ENCODE measurements at places on chromosomes 16 and 17. TPM values are rescaled to one million over a fixed set of nuclear protein-coding genes. Genes with fewer than 3 reads are reported as not detected.

GRCh38 chr16:81004646-81005353 is 1.9 kb downstream of the CMC2 start:
- peak; percentile 76 for DNase-seq

DNA sequence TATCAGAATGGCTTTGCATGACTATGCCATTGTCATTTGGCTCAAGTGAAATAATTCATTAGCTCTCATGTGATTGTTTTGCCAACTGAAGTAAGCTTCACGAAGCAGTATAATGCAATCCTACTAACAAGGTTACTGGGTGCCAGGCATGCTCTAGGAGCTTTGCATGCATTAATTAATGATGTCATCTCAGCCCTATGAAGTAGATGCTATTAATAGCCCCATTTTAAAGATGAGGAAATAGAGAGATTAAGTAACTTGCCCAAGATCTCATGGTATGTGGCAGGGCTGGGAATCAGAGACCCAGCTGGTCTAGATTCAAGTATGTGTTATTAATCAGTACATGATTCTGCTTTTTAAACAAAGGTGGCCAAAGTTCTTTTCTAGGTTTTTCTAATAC is 14.1 kb downstream of the KRT39 start:
- no peak for DNase-seq

DNA sequence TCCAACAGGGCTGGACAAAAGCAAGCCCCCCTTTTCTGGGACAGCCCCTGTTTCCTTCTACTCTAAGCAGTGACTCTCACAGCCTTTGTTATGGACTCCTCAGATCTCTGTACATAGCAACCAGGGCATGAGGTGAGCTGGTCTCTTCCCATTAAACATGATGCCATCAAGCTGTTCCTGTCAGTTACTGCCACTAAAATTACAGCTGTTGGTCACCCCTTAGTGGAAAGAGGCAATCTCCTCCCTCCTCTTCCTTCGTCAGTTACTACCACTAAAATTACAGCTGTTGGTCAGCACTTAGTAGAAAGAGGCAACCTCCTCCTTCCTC is 95.2 kb upstream of the SMIM36 start:
- DNase-seq = no peak

DNA sequence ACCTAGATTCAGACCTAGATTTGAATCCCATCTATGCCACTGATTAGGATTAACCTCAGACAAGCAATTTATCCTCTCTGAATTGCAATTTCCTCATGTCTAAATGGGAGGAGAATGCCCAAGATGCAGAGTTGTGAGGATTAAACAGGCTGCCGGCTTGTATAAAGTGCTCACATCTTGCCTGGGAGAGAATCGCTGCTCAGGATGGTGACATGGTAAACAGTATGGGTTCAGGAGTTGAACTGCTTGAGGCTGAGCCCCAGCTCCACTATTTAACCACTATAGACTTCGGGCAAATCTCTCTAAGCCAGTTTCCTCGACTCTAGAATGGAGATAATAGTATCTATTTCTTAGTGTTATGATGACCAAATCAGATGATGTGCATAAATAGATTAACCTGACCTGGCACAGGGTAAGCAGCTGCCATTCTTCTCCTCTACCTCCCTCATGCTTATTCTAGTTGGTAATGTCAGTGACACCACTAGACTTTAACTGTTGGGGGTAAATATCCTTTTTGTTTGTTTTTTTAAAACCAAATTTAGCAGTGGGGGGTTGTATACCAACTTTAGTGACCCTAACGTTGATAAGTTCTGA is 732 bp upstream of the RPL27 start:
- no peak for DNase-seq

GRCh38 chr16:72841506-72841905 is 206.4 kb downstream of the ZFHX3 start:
- no peak for DNase-seq

DNA sequence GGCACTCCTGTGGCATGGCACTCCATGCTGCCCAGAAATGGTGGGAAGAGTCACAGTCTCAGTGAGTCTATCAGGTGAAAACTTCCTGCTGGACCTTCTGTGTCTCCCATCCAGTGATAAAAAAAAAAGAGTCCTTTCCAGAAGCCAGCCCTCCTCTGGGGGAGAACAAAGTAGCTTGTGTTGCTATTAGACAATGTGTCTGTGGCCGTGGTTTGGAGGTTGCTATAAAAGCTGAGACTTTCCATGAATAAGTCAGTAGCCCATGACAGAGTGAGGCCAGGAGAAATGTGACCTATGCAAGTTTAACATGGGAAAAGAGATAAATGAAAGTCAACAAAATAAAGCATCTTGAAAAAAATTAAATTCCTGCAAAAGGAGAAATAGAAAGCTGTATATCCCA is 250.7 kb upstream of the MON1B start:
- no peak for DNase-seq

DNA sequence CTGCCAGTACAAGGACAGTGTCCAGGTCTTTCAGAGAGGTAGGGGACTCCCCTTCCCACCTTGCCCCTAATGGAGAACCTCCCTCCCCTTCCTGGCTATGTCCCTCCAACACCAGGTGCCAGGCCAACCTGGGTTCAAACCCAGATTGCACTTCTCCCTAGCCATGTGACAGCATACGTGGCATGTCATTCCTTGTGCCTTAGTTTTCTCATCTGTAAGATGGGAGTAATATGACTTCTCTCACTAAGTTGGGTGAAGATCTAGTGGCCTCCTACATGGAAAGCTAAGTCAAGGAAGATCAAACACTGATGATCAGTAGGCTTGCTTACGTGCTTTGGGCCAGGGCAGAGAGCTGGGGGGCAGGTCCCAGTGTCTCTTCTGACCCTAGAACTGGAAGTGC is 8.8 kb downstream of the FCSK start:
- DNase-seq = no peak

DNA sequence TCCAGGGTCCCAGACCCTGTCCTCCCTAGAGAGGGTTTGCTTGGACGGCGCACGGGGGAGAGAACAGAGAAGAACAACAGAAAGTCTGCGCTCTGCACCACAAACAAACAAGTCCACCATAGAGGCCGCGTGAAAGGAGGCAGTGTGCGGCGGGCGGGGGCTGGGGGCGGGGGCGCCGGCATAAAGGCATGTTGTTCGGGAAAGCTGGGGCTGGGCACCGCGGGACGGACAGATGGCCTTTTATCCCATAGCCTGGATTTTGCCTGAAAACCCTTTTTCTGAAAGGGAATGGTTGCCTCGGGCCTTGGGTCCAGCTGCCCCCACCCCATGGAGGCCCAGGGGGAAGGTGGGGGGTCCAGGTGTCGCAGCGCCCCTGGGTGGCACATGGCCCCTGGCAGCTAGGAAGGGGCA is 26.0 kb downstream of the FA2H start:
- DNase-seq = no peak

- no peak for DNase-seq
Measured at GRCh38 chr16:68707340-68708152, 29.5 kb upstream of the CDH1 start.

DNA sequence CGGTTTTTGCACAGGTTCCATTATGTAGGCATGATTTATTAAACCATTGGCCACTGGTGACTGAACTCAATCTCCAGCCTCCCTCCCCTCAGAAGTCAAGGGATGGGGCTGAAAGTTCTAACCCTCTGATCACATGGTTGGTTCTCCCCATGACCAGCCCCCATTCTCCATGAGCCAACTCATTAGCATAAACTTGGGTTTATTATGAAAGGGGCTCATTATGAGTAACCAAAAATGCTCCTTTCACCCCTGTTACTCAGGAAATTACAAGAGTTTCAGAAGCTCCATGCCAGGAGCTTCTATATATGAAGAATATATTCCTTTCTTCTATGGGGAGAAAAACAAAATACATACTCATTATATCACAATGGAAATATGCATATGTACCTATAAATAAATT is 555.3 kb downstream of the HS3ST4 start:
- DNase-seq = no peak

GRCh38 chr17:66975614-66976378 is 11.3 kb downstream of the CACNG4 start:
- DNase-seq = no peak

GRCh38 chr16:58655215-58655596 is 25.6 kb upstream of the CNOT1 start:
- DNase-seq = no peak

DNA sequence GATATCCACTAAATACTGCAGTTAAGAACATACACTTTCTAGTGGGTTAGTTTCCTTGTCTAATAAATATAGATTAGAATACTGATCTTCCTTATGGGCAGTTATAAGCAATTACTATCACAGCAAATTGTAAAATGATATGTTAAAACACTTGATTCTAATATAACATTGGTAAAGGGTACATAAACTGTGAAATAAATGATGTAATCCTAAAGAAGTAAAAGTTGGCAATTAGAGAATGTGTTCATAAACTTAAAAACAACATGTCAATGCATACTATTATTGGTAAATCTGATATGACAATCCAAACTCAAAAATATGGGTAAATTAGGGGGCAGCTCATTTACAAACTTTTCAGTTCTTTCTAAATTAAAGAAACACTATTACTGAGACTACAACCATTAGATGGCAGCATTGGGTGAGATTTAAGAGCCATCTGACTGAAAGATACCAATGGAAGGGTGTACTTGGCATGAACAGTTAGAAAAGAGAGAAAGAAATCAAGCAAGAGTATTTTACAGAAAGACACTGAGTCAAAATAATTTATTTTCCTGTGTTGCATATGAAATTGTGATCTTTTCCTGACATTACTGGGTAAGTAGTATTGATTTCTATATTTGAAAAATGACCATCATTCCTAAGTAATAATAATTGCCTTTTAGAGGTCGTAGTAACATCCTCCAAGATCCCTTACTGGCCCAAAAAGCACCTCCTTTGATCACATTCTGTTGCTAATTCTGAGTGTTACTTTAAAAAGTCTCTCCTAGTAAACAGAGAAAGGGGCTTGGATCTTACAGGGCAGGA is 119.6 kb downstream of the SPAG9 start:
- DNase-seq = peak; percentile 75

GRCh38 chr17:16947470-16947869 is 24.4 kb downstream of the TNFRSF13B start:
- DNase-seq = no peak

DNA sequence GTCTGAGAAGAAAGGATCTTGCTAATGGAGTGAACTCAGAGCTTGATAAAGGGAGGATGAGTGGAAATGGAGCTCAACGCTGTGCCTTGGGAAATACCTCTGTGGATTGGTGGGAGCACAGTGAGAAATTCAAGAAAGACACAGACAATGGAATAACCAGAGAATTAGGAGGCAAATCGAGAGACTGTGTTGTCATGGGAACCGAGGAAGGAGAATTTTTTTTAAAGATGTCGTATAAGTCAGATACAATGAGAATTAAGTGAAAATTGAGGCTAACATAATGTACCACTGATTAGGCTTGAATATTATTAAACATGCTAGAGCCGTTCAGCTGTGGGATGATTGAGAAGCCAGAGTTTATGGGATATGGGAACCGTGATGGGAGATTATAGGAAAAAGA is 134.2 kb downstream of the PRKCA start:
- no peak for DNase-seq

GRCh38 chr17:10316801-10317542 is 55.8 kb downstream of the MYH13 start:
- DNase-seq = no peak

DNA sequence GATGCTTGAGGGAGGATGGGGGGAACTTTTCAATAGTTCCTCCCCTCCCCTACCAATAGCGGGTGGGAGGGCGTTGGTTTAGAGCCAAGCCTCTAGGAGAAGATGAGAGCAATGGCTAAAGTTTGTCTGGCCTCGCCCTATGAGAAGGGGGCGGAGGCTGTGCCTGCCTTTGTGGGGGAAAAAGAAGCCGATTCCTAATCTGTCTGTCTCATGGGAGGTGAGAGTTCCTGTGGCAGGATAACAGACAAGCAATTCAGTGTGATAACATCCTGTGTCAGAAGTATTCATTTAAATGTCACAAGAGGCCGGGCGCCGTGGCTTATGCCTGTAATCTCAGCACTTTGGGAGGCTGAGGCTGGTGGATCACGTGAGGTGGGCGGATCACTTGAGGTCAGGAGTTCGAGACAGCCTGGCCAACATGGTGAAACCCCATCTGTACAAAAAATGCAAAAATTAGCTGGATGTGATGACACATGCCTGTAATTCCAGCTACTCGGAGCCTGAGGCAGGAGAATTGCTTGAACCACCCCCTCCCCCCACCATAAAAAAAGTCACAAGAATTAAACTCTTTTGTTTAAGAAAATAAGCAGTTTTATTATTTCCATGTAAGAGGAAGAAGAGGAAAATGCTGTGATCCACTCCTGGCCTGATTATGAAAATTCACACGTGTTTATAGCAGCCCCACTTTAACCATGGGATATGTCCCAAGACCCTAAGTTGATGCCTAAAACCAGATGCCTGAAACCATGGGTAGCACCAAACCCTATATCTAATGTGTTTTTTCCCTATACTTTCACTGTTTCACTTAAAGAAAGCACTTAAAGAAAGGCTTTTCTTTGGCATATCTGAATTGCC is 1.7 kb downstream of the SLFN5 start:
- peak; percentile 75 for DNase-seq

- no peak for DNase-seq
Measured at GRCh38 chr16:75575958-75576357, 9.8 kb downstream of the GABARAPL2 start.

DNA sequence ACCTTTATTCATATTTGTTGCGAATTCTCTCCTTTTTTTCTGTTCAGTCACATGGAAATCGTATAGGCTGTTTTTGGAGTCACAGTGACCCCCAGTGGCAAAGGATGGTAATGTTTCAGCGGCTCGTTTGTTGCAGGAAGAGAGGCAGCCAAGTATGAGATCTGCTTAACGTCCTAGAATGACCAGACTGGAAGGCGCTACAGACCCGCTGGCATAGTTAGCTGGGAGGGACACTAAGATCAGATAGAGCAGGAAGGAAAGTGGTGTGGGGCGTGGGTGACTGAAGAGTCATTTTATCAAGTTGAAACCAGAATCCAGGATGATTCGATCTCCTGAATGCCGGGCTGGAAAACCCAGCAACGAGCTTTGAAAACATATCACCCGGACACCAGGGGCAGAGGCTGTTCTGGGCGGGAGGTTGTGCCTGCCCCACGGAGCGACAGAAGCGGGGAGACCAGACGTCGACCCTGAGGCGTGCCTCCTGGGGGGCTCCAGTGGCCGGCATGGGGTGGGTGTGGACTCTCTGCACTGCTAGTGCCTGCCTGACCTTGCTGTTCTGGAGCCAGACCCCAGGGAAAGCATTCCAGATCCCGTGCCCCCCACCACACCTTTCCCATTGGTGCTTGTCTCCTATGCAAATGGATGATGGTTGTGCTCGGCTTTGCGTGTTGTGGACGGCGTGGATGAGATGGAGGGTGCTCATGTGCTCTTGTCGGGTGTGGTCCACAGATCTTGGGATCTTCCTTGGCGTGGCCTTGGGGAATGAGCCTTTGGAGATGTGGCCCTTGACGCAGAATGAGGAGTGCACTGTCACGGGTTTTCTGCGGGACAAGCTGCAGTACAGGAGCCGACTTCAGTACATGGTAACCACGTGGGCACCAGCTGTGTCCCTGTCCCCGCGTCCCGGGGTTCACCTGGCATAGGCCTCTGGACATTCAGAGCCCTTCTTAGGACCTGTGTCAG is 7.7 kb downstream of the IL34 start:
- DNase-seq = peak; percentile 79

GRCh38 chr16:74736531-74737157 is 36.0 kb upstream of the MLKL start:
- no peak for DNase-seq

GRCh38 chr16:48576927-48577326 is 33.1 kb downstream of the N4BP1 start:
- DNase-seq = no peak

Gene PERCC1
- not detected for polyA plus RNA-seq

Gene TP53TG3B
- not detected for polyA plus RNA-seq

Gene MT1A
- not detected for polyA plus RNA-seq

Gene SYT17
- polyA plus RNA-seq = not detected

Gene ALDH3A1
- polyA plus RNA-seq = not detected

Gene TLCD2
- not detected for polyA plus RNA-seq

Gene RNF40
- polyA plus RNA-seq = 25.9 TPM
